ENCODE measurements at places on chromosomes 2 and 18.

DNA sequence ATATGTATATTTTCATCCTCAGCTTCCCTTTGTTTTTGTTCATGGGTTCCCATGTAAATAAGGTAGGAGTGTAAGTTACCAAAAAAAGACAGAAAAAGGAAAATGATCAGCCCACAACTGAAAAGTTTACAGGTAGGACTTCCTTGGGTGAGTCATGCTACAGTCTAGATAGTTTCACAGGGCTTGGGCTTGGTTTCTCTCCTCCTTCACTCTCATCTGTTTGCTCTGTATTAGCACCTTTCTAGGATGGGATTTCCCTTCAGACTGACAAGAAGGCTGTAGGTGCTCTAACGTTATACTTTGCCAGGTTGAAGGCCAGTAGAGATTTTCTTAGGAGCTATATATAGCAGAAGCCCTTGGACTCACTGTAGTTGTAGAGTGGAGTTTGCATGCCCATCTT is 57.9 kb downstream of the FAM171B start:
- no peak for DNase-seq

- no peak for DNase-seq
Measured at GRCh38 chr2:223723954-223724411, 113.4 kb downstream of the AP1S3 start.

DNA sequence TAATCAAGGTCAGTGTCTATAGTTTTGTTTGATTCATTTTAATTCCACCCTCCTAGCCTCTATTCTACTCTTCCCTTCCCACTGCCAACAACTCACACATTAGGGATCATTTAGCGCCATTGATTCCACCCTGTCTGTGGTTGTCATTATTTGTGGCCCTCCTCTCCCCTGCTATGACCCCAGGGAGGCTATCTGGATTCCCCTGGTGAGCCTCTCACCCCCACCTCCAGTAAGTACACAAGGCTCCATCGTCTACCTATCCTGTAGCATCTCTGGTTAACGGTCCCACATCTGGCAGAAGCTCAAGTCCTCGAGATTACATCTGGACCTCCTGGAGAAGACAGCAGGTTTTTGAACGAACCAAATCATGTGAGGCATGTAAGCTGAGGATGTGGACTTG is 27.4 kb downstream of the UPP2 start:
- DNase-seq = no peak

DNA sequence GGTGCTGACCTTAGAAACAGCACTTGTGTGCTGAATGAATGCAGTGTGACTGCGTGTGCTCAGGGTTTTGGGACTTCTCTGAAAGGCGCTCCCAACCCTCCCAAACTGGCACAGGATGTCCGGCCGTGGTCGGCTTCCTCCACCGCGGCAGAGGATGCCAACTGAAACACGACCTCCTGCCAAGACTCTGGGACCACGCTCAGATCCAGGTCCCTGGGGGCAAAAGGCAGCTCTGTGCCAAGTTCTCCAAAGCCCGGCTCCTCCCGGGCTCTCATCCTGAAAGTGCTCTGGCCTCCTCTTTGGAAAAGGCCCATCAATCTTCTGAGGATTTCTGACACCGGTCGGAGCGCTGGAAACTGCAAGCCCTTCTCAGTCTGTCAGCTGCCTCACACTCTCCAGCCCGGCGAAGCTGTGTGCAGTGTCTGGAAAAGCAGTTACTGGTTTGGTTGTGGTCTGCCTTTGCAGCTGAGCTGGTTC is 32.3 kb upstream of the ZBTB7C start:
- no peak for DNase-seq

- DNase-seq = no peak
Measured at GRCh38 chr2:2271469-2271941, 59.6 kb downstream of the MYT1L start.

- no peak for DNase-seq
Measured at GRCh38 chr2:233817361-233817911, 36.9 kb downstream of the HJURP start.

DNA sequence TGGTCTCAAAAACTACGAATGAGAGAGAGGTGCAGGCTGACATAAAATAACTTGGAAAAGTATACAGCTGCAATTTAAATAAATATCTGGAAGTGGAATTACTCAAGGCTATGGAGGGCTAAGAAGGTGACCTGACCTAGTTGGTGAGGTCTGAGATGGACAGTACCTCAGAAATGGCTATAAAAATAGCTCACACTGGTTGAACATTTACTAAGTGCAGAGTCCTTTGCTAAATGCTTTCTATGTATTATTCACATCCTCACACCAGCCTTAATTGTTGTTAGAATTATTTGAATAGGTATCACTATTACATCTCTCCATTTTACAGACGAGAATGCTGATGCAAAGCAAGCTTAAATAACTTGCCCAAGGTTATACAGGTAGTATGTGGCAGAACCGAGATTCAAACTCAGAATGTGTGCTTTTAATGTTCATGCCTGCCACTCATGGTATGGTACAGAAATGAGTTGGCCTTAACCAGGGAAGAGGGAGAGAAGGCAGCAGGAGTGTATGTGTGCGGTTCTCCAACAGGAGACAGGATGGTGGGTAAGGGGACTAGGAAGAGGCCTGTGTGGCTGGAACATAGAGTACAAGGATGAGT is 37.4 kb downstream of the MRPL44 start:
- DNase-seq = no peak

DNA sequence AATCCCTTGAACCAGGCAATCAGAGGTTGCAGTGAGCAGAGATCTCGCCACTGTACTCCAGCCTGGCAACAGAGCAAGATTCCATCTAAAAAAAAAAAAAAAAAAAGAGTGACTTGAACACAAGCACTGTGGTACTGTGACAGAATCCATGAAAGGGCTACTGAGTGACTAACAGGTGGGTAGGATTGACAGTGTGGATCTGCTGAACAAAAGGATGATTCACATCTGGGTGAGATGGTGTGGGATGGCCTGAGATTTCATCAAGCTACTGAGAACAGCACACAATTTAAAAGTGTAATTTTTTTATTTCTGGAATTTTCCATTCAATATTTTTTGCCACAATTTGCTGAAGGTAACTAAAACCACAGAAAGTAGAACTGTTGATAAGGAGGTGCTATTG is 13.3 kb upstream of the SP3 start:
- peak; percentile 60 for DNase-seq

DNA sequence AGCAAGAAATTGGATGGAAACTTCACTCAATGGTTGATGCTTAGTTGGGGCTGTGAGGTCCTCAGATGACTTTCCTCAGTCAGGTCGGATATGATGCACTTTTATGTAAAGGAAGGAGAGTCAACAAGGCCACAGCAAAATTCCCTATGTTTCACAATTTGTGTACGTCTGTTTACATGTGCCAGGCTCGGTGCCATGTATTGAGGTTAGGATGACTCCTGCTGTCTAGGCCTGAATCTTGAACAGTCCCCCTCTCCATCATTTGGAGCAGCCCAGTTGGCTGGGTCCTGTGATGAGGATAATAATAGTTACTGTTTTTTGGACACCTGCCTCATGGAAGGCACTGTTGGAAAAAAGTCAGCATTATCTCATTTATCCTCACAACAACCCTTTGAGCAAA is 43.1 kb downstream of the VSNL1 start:
- no peak for DNase-seq

- DNase-seq = no peak
Measured at GRCh38 chr2:235238537-235238936, 255.3 kb upstream of the AGAP1 start.

DNA sequence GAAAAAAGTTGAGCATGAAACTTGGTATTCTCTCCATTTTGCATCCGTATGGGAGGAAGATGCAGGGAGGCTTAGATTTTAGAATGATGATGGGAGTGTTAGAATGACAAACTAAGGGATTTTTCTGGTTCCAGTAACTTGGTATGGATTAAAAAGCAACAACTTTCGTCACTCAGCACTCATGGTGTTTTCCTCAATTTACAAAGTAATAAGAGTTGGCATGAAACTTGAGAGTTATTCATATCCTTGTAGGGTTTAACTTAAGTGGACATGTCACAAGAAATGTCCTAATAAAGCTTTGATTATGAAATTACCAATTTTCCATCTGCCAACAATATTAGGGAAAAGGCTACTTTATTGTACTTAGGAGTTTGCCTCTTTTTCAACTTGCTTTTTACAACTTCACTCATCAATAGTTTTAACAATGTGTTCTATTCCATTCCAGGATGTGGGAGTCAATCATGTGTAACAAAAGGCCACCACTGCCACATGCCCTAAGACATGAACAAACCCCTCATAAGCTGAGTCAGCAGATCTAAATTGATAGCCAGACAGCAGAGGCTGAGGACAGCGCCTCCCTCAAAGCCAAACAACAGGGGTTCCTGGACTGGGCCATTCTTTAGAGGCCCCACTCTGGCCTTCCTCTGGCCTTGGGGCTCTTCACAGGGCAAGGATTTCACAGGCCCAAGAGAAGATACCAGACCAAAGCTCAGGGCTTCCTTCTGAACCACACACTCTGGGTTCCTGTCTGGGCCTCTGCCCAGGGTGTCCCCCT is 265.8 kb downstream of the TNS1 start:
- no peak for DNase-seq

- peak; percentile 28 for DNase-seq
Measured at GRCh38 chr2:102436323-102436722, 13.4 kb downstream of the IL18RAP start.

DNA sequence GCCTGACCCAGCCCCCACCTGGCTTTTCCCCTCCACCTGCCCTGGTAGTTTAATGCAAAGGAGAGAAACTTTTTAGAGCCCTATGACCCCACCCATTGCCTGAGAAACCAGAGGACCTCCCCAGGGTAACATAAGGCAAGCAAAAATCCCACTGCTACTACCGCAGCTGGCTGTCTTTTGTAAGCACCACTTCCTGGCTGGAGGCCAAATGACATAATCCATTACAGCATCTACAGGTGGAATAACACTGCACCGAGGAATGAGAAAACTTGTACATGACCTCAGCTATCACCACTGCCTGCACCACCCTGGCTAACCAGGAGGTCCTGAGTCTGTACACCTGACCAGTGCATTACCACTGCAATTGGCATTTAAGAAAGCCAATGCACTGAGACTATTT is 149.6 kb upstream of the GALNT5 start:
- DNase-seq = no peak

DNA sequence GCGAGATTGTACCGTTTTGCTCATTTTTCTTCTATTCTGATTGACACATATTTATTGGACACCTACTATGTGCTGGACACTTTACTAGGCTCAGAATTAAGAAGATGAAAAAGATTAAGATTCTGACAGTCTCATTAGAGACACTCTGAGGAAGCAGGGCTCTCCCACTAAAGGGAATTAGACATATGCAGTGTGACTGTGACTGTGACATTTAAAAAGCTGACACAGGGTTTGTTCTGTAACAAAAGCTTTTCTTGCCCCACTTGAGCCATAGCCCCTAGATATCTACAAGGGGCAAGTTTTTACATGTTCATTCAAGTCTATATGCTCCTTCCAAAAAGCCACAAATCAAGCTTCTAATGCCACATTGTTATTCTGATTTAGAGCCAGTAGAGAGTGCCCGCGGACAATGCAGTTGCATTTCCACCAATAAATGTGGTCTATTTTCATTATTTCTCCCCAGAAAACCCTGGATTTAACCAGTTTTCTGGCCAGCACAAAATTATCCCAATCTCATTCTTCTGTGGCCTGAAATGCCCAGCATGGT is 9.8 kb downstream of the ARHGAP25 start:
- no peak for DNase-seq

DNA sequence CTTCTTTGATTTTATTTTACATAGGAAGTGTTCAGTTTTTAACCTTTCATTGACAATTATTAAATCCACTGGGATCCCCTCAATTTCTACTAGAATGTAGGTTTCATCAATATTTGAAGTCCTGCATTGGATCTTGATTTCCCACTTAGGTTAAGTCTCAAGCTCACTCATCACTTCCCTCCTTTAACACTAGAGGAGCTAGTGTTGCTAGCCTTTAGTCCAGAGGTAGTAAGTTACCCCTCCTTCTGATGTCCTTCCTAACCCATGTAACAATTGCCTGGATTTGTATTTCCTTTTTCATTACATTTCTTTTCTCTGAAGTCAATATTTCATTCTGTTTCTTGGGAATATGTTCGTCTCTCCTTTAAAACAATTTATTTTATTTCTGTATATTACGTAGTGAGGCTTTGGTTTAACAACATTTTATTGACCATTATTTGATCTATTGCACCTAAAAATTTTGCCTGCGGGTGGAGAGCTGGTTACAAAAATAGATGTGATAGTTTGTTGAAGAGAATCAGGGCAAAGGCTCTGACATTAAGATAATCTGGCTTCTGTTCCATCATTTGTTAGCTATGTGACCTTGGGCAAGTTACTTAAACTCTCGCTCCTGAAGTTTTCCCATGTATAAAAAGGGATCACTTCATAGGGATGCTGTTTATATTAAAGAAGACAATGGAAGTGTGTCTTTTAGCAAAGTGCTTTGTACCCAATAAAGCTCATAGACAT is 833.0 kb downstream of the SLC4A3 start:
- DNase-seq = no peak

GRCh38 chr2:100603948-100604633 is 41.3 kb downstream of the PDCL3 start:
- no peak for DNase-seq

DNA sequence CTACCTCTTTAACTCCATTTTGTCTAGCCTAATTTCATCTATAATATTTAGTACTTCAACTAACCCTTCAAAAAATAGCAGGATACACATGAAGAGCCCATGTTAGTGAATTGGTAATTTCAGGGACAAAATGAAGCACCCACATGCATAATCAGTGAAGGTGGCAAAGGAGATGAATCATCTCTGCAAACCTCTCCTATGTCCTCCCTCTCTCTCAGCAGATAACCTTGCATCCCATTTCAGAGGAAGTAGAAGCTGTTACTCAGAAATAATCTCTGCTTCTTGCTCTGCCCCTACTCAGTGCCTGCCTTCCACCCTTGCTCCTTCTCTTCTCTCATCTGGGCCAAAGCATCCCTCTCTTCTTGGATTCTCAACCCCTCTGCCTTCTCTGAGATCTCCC is 60.2 kb upstream of the CAVIN2 start:
- DNase-seq = no peak

DNA sequence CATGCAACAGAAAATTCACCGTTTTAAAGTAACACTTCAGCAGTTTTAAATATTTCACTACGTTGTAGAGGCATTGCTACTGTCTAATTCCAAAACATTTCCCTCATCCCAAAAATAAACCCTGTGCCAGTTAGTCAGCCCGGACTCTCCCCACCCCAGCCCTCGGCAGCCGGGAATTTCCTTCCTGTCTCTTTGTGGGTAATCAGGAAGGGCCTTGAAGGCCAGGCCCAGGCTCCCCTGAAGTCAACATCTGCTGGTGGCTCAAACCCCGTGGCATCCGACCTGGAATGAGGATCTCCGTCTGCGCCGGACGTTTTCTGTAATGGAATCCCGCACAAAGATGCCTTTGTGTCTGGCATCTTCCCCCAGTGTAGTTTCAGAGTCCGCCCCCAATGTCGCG is 219.6 kb downstream of the SNTG2 start:
- no peak for DNase-seq

- DNase-seq = peak; percentile 76
Measured at GRCh38 chr2:224927646-224928173, 114.6 kb downstream of the DOCK10 start.

- DNase-seq = no peak
Measured at GRCh38 chr2:164275659-164276058, 345.6 kb downstream of the GRB14 start.

- no peak for DNase-seq
Measured at GRCh38 chr2:228180181-228181097, 1.0 kb downstream of the SPHKAP start.
